SHP77 (cell line): ENCODE measurements at places on chromosomes 1 and 21.

- no peak for DNase-seq
Measured at GRCh38 chr1:91725989-91726721, 159.8 kb downstream of the TGFBR3 start.

- no peak for DNase-seq
Measured at GRCh38 chr1:169027607-169028320, 78.7 kb upstream of the ATP1B1 start.

GRCh38 chr1:176552217-176552991, 89.4 kb downstream of the PAPPA2 start:
- no peak for DNase-seq

DNA sequence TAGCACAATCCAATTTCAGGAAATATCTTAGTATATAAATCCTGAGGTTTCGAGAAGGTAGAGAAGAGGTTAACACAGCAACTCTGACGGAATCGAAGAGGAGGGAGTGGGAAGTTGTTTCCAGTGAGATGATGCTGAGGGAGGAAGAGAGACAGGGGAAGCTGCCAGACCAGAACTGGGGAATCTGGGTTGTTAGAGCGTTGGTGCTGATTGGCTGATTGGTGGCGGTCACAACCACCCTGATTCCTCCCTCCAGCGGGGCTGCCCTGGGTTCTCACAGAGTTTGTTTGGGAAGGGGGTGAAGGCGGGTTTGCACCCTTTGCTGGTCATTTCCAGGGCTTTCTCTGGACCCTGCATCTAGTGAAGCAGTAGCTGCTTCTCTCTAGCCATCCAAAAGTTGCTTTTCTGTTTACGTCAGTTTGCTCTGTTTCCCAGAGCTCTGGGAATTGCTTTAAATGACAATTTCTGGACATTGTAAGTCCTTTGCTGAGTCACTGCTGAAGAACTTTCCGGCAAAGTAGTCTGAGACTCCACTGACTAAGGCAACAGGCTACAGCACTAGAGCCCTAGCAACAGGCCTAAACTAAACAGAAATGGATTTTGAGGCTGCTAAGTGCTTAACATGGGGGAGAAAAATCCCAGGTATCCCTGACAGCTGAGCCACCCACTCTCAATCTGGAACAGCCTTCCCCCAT, 90.1 kb downstream of the TENT5C start:
- DNase-seq: no peak

DNA sequence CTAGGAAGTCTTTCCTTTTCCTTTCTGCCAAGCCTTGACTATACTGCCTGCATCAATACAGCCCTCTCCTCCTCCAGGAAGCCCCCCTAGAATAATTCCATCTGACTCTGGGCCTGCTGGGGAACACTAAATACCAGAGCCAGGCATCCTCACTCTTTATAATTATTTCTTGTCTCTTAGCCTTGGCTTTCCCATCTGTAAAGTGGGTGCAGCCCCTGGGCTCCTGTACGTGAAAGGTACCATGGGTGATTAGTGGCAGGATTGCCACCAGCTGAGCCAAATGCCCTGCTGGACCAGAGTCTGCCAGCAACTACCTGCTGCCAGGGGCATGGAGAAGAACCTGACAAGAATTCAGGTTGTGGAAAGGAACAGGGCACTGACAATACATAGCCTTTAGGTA, 58.7 kb downstream of the LGR6 start:
- no peak for DNase-seq

- no peak for DNase-seq
Measured at GRCh38 chr1:181936269-181936668, 125.2 kb downstream of the ZNF648 start.

GRCh38 chr1:33032126-33032869, 4.4 kb downstream of the AK2 start:
- no peak for DNase-seq

DNA sequence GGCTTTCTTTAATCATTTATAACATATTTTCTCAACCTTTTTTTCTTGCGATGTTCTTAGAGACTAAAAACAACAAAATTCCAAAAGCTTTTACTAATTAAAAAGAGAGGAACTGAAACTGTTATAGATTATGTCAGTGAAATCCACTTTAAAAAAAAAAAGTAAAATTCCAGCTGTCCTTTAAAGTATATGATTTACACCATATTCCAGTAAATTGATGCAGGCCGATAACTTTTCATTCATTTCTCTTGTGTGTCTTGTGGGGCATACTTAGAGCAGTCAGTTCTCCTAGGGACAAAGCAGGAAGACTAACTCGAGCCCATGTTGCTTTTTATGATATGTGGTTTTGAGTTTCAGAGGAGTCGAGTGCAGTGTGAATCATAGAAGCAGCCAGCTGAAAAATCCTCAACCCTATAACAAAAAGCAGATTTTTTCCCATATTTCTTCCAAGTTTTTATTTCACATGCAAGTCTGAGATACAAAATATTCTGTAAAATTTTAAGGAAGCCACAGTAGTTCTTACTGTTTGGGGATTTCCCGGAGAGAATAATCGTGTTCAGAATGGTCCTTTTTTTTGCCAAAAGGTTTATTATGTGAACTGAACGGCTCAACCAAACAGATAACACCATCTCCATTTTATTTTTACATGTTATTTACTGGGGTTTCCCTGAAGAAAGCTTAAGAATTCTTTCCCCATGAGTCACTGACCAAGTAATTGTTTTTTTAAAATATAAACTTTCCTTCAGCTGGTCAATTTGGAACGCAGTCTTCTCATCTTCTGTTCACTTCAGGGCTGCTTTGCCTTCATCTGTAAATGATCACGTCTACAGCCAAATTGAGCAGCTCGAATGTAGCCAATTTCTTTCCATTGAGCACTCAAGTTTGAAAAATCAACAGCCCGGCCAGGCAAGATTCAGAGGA, 77.0 kb upstream of the C1orf105 start:
- no peak for DNase-seq

DNA sequence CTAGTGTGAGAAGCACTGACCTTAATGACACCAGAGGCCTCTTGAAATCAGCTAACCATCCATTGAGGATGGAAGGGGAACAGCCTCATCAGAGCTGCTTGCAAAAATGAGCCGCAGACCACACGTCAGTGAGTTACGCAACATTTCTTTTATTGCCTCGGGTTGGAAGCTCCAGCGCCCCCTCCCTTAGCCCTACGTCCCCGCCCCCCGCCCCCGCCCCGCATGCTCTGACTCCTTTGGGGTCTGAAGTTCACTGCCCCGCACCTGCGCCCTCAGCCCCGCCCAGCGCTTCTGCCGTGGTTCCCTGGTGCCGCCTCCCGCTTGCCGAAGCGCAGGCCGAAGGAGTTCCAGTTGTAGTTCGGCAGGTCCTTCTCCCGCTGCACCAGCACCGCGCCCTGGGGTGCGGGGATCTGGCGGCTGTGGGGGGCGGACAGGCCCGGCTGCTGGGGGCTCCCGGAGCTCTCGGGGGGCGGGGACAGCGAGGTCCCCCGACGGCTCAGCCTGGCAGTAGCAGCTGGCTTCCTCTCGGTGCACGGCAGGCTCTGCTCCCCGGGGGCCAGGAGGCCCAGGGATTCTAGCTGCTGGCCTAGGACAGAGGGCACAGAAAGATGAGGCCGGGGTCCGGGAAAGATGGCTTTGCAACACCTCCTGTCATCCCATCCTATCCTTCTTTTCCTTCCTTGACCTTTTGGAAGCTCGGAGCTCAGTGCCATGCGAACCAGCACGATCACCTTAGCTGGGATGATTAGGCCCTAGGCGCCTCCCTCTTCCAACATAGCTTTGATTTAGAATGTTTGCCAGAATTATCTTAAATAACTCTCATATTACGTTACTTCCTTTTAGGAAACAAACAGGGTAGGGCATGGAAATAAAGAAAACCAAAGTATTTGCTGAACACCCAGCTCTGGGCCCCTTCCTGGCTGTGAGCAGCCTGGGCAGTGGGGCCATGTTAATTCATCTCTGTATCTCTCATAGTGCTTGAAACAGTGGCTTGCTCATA, 5.8 kb downstream of the KISS1 start:
- DNase-seq: no peak

DNA sequence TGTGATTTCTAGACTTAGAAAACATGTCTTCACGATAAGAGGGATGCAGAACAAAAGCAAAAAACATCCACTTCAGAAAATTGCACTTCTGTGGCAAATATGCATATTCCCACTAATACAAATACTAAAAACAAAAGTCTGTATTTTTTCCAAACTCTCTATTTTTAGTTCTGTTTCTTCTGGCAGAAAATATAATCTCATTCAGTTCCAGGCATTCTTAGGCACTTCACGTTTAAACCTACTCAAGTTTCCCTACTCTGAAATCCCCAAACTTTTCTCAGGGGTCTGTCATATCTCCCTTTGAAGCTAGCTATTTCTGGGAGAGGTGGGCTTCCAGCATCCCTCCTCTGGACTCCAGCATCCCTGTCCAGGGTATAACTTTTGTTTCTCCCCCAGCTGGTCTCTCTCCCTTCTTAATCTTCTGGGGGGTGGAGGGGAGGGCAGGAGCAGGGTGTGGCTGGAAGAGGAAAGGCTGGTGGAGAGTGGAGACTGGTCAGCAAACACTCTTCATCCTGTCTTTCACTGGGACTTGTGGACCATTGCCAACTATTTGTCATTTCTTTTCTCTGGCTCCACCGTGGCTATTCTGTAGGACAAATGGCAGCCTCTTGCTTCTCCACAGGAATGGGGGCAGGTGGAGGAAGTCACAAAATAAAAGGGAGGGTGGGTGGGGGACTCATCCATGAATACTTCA, 19.6 kb upstream of the NCF2 start:
- DNase-seq: peak; percentile 11

GRCh38 chr1:61353797-61354406, 271.5 kb downstream of the NFIA start:
- DNase-seq: no peak

- no peak for DNase-seq
Measured at GRCh38 chr1:12368646-12369045, 138.8 kb downstream of the VPS13D start.

- no peak for DNase-seq
Measured at GRCh38 chr21:45868488-45868887, 113.1 kb upstream of the COL6A1 start.

- DNase-seq: no peak
Measured at GRCh38 chr1:153956997-153957715, 1.3 kb downstream of the CRTC2 start.

GRCh38 chr1:10656431-10656830, 140.0 kb downstream of the CASZ1 start:
- DNase-seq: no peak

GRCh38 chr1:180571060-180571831, 12.5 kb downstream of the OVAAL start:
- DNase-seq: no peak

- no peak for DNase-seq
Measured at GRCh38 chr1:107363154-107363553, 222.3 kb downstream of the NTNG1 start.

DNA sequence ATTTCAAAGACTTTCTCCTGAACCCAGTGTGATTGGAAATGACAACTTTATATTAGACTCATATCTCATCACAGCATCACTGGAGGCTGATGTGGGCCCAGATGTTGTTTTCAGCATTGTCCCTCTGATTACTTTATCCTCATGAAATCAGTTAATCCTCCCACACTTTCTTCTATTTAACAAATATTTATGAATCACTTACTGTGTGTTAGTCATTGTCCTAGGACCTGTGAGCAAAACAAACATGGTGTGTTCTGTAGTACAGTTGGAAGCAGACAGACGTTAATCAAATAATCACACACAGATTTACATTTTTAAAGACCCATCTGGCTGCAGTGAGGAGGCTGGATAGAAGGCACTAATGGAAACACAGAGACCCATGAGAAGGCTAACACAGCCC, 383.7 kb downstream of the PRDM2 start:
- DNase-seq: no peak

GRCh38 chr1:183033205-183033604, 10.0 kb downstream of the LAMC1 start:
- DNase-seq: no peak

DNA sequence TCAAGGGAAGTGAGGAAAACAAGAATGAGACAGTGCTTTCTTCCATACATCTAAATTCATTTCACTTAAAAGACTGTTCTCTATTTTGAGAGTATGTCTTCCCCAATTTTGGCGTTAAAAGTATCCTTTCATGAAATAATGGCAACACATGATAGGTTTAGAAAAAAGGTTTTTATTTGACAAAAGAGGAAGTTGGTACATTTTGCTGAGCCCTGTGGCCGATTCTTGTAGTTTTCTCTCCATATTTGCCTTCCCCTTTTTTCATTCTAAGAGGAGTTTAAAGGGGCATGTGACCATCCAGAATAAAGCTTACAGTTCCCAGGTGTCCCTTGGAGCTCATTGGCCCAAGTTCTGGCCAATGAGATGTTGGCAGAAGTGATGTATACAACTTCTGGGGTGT, 140.4 kb upstream of the KCNE2 start:
- DNase-seq: no peak

- DNase-seq: no peak
Measured at GRCh38 chr1:37362594-37363385, 111.6 kb upstream of the ZC3H12A start.

DNA sequence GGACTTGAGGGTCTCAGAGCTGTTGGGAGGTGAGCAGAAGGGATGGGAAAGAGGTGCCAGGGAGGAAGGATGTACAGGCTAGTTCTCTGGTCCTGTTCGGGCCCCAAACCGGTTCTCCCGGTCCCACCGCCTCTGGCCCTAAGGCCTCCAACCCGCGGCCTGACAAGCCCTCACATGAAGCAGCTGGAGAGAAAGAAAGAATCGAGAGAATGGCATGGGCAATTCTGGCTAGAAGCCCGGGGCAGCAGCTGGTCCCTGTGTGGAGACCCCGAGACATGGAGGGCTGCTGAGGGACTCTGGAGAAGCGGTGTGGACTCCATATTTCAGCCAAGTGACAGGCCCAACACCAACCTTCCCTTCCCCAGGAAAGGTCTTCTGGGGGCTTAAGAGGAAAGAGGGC, 730 bp downstream of the CDC42SE1 start:
- DNase-seq: peak; percentile 24

DNA sequence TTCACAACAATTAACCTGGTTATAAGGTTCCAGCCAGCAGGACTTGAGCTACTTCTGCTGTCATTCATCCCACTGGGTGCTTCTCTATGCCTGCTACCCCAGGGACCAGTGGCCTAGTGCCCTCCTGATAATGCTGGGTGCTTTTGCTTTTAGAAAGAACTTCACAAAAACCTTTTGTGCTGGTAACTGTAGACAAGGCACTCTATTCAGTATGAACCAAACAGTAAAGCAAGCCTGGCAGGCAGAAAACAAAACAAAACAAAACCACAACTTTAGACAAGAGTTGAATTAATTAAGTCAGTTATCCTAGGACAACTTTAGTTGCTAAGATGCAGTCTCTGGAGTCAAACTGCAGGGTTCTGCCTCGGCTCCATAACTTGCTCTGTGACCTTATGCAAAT, 61.9 kb upstream of the ADGRL2 start:
- no peak for DNase-seq

DNA sequence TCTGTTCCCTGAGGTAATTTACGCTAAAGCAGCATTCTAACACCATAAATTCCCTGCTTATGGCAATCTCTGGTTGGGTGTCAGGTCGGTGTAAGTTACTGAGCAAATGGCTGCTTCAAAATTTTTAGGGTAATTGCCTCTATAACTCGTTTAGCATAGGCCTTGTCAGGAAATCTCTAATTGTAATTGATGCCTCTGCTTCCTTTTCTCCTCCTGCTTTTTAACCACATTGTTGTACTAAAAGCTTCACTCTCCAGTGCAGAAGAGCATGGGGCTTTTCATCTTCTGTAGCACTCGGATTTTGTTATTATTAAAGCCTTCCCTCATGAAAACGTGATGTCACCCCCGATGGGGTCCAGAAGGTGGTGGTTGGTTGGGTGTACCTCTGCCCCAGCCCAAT, 141.6 kb upstream of the NBPF11 start:
- DNase-seq: no peak

GRCh38 chr1:94713472-94714141, 106.5 kb upstream of the SLC44A3 start:
- peak; percentile 72 for DNase-seq
